ENCODE measurements at places on chromosomes 1 and 21. TPM values are rescaled to one million over a fixed set of nuclear protein-coding genes. Genes with fewer than 3 reads are reported as not detected.

Gene B3GALT2
- 0.26 TPM for polyA plus RNA-seq

Gene S100B
- polyA plus RNA-seq = 0.59 TPM

Gene HEYL
- 0.04 TPM for polyA plus RNA-seq

DNA sequence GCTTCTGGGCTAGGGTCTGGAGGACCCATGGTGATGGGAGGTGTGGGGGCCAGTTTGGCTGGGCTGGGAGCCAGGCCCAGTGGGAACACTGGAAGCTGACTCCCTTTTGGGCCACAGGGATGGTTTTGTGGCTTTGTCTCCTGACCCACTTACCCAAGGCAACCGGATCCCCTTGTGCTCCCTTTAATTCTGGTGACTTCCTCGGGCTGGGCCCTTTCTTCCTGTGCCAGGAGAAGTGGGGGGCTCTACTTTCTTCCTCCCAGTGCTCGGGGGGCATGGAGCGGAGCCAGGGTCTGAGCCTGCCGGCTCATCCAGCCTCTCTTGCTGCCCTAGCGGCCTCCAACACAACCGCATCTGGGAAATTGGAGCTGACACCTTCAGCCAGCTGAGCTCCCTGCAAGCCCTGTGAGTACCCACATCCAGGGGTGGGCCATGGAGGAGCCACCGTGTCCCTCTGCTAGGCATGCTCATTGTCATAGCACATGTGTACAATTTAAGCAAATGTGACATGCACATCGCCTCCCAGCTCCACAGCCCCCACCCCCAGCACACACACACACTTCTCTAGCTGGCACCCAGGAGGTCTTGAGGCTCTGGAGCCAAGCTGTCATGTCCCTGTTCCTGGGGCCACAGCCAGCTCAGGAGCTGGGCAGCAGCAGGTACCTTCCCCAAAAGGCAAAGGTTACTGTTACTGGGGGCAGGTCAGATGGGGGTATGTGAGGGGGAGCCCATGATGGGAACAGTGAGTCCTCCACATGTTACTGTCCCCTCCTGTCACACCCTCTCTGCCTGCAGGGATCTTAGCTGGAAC lies 35.0 kb downstream of the UBE2T start:
- no peaks in the 10 kb centered on the region for H3K36me3 ChIP-seq
- H3K4me3 ChIP-seq = no peak overlapping the region
- no peaks in the 10 kb centered on the region for H3K4me1 ChIP-seq
- no peaks in the 10 kb centered on the region for H3K27me3 ChIP-seq
- DNase-seq = no peak
